ENCODE measurements at places on chromosomes 5 and 9.
A peak's percentile ranks its signal among the peaks of the same experiment; 100 is the strongest.

GRCh38 chr9:130058887-130059286 is 5.2 kb downstream of the GPR107 start:
- DNase-seq, result no peak

- DNase-seq, result no peak
Observed at GRCh38 chr5:180161420-180162303, 47.3 kb downstream of the RASGEF1C start.

DNA sequence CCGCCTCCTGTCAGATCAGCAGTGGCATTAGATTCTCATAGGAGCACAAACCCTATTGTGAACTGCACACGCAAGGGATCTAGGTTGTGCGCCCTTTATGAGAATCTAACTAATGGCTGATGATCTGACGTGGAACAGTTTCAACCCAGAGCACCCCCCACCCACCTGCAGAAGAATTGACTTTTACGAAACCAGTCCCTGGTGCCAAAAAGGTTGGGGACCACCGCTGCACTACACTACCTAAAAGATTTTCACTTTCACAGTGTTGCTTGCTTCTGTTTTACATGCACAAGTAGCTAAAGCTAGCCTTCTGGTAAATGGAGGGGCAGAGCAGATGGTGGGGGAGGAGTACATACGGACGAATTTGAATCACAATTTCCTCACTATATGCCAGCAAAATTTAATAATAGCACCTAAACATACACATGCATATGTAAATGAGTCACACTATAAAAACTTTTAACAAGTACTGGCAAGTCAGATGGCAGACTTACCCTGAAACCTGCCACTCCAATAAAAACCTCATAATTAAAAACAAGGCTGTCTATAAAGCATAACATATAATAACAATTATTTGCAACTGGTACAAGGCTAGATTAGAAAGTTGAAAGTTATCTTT is 24.0 kb upstream of the CDKN2B start:
- no peak for DNase-seq

DNA sequence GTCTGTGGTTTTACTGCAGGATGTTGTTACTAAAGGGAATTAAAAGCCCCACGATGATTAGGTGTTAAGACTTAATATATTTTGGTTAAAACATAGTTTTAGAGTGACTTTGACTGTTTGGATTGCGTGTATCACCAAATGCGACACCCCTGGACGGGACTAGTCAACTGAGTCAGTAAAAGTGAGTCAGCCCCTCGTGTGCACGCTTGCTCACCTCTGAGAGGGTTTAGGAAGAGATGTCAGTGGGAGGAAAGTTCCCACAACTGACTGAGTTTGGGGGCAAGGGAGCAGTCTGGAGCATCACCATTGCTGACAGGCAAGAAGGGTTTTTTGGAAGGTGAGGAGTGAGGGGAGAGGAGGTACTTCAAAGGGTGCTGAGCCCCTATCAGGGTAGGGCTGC is 14.4 kb upstream of the DMRT3 start:
- DNase-seq, result no peak

GRCh38 chr5:116574367-116575325 is at the start of gene SEMA6A:
Gene SEMA6A, minus strand, starts transcription at chr5:116574823. Its CDS starts 69,879 bp downstream, at chr5:116504944.
- peak; percentile 90 for DNase-seq

- DNase-seq, result no peak
Observed at GRCh38 chr9:123033352-123033751, at the start of gene GPR21. Gene GPR21, plus strand, starts transcription at chr9:123033667. Its CDS starts 900 bp downstream, at chr9:123034567.

DNA sequence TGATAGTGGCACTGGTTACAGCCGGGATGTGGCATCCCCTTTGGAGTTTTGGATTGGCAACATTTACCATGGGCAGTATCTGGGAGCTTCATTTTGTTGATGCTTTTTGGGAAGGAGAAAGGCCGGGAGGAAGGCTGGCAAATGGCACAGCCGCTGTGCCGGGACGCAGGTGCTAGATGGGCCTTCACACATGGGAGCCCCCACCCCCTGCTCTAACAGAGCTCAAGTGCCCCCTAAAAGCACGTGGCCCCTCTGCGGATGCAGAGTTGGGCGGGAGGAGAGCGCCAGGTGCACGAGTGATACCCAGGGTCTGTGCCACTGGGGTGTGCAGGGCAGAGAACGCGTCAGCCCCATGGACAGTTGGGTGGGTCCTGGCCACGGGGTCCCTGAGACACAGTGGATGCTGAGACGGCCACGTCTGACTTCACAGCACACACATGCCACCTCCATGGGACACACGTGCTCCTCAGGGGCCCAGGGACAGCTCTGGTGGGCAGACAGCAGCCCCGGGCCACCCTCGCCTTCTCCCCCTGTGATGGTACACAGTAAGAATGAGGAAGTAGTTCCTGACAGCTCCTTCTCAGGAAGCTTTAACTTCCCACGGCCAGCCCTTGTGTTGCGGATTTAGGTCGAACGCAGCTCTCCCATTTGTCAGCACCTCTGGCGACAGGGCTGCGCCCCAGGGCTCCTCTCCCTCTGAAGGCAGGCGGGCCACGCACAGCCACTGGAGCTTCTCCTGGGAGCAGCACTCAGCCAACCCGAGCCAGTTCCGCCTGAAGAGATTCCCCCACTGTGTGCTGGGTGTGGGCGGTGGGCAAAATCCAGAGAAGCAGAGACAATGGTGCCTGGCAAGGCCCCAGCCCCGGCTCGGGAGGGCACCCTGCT is 10.8 kb downstream of the SLC9A3 start:
- no peak for DNase-seq

- no peak for DNase-seq
Observed at GRCh38 chr5:135861641-135862040, 27.2 kb downstream of the SLC25A48 start.

- no peak for DNase-seq
Observed at GRCh38 chr9:97560154-97560553, 58.7 kb downstream of the TMOD1 start.

- no peak for DNase-seq
Observed at GRCh38 chr9:120212853-120213200, 367.1 kb downstream of the CDK5RAP2 start.

GRCh38 chr9:38681747-38682227 is 38.1 kb downstream of the FAM240B start:
- DNase-seq, result no peak

DNA sequence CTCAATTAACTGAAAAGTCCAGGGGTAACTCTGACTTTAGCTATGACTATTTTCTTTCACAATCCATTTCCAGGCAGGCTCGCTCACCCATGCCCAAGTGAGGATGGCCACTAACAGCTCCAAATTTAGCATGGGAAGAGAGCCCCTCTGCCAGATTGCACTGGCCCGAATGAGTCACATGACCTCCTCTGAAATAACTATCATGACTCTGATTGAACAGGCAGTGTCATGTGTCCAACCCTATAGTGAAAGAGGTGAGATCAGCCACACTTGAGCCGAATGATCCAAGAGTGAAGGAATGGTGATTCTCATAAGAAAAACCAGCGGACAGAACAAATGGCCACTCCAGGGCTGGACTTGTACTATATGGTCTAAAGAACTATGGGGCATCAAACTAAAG is 242.3 kb downstream of the NSG2 start:
- no peak for DNase-seq

- DNase-seq, result no peak
Observed at GRCh38 chr9:1216532-1216931, 166.4 kb downstream of the DMRT2 start.

- no peak for DNase-seq
Observed at GRCh38 chr5:90289837-90290236, 119.7 kb downstream of the CETN3 start.

- no peak for DNase-seq
Observed at GRCh38 chr5:132635873-132636272, 22.1 kb upstream of the IL13 start.

DNA sequence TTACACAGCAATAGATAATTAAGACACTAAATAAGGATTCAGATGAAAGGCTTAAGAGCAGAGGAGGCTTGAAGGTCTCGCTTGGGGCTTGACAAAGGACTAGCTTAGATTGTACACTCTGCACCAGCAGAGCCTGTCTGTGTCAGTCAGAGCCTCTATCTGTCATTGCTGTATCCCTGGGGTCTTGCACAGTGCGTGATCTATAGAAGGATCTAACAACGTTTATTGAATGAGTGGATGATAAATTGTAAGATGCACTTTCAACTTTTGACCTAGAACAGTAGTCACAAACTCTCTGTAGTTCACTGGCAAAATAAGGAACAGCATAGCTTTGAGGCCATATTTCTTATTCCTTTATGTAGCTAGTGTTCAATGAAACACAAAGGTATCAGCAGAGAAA is 173.5 kb downstream of the ENTREP1 start:
- DNase-seq, result no peak

DNA sequence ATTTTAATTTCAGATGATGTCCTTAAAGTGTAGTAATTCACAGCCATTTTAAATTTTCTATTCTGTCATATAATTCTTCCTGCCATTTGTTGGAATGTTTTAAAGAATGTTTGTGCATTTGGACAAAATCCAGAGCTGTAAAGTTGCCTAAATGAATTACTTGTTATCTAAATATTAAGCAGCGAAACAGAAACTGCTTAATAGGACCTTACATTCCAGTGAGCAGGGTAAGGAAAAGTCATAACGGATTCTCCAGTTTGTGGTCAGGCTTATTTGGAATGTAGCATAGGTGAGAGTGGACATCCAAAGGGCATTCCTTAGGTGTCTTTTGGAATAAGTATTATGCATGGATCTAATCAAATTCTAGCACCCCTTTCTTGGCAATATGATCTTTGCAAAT is 410.4 kb upstream of the PTPRD start:
- no peak for DNase-seq

GRCh38 chr9:68702493-68702892 is 2.5 kb upstream of the PIP5K1B start:
- DNase-seq, result no peak

DNA sequence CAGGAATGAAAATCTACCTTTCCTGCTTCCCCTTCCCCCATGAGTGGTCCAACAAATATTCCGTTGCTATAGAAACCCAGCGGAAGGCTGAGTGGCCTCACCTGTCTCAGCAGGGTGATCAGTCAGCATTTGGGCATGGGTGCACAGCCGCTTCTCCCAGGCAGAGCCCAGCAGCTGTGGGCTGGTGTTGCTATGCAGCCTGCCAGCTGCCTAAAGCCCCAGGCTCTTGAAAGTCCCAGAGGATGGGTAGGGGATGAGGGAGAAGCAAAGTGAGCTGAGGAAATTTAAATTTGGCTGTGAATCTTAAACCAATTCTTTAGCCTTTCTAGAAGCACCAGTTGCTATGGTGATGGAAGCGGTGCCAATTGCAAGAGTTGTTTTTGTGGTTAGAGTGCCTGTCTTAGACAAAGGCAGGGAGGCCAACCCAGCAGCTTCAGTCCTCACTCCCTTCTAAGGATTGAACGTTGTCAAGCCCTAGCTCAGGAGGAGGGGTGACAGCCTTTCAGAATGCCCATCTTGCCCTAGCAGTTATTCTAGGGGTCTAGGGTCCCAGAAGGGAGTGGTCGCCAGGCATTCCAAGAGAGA is 151.5 kb upstream of the PITX1 start:
- peak; percentile 47 for DNase-seq

- peak; percentile 57 for DNase-seq
Observed at GRCh38 chr9:134163371-134164196, 780 bp downstream of the RNU6ATAC start.
